ENCODE measurements at places on chromosomes 1 and 21.
A peak's percentile ranks its signal among the peaks of the same experiment; 100 is the strongest.

GRCh38 chr1:182649041-182649440 lies 35.3 kb downstream of the RGS8 start:
- DNase-seq, result no peak

GRCh38 chr1:190809312-190809711 lies 331.6 kb upstream of the BRINP3 start:
- DNase-seq, result no peak

GRCh38 chr21:42437786-42438185 lies 34.1 kb downstream of the UBASH3A start:
- no peak for DNase-seq

DNA sequence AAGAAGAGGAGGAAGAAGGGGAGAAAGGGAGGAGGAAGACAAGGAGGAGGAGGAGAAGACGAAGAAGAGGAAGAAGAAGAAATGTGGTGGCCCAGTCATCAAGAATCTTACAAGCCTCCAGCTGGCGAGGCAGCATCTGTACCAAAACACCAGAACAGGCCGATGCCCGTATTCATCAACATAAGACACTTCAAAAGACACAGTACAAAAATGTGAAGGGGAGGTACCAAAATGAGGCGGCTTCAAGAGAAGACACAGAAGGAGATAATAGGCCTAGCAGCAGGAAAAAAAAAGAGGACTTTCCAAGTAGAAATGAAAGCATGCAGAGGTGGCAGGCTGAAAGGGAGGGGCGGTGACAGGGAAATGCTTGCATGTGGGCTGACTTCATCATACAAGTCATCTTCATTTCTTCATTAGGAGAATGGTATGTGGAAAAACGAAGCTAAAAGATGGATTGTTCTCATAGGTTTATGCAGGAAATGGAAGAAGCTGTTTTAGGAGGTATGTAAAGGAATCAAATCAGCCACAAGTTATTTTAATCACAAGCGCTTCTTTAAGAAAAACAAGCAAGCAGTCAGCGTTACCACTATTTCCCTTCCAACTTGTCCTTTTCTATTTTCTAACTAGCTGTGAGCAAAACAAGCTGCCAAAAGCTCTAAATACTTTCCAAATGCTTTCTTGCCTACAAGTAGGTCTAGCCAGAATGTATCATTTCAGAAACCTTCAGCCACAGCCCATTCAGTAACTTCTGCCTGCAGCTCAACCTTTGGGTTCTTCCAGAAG lies 192.3 kb downstream of the SLC45A1 start:
- DNase-seq, result peak; percentile 49

- no peak for DNase-seq
These were observed 1.6 kb downstream of the SLC44A3 start for GRCh38 chr1:94821636-94822305.

DNA sequence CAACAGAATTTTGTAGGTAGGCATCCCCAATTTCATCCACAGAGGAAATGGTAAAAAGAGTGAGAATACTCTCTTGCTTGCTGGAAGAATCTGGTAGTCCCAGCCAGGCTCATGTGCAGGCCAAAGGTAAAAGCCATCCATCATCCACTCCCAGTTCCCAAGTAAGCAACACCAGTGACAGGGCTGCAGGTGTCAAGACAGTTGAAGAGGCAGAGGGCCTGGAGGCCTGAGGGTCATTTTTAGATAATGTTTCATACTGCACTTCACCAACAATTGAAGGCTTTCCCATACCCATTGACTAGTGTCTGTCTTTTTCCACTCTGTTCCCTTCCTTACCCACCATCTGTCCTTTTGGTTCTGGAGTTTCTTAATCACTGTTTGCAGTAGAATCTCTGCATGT lies 141.7 kb upstream of the L1TD1 start:
- DNase-seq, result no peak

GRCh38 chr21:36236052-36236730 lies 79.6 kb downstream of the DOP1B start:
- no peak for DNase-seq

DNA sequence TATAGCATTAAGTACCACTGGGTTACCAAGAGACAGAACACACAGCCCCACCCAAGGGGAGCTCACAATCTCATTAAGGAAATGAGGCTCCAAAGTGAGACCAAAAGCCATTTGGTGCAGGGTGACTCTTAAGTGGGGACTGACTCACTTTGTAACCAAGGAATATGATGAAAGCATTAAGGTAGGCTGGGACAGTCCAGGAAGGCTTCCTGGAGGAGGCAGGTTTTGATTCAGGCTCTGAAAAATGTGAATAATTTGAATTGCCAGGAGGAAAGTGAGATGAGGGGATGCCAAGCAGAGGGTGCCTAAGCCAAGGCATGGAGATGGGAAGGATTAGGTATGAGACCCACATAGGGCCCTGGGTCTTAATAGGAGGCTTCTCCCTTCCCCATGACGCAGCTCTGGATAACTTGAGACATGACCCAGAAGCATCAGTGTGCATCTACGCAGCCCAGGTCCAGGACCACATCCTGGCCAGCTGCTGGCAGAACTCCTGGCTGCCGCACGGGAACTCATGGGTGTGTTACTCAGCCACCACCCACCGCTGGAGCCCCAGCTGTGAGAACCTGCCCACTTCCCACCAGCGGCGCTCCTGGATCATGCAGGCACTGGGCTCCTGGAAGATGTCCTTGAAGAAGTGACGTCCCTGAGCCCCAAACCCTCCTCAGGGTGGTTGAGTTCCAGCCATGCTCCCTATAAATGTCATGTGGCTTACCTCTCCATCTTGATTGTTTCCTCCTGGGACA lies 5.9 kb upstream of the TTC4 start:
- DNase-seq, result no peak

GRCh38 chr1:10693497-10694273 lies 102.8 kb downstream of the CASZ1 start:
- no peak for DNase-seq

GRCh38 chr21:32131960-32132359 lies 146.9 kb downstream of the MIS18A start:
- DNase-seq, result peak; percentile 3

GRCh38 chr1:15154480-15155036 lies 1.0 kb downstream of the TMEM51 start:
- no peak for DNase-seq

DNA sequence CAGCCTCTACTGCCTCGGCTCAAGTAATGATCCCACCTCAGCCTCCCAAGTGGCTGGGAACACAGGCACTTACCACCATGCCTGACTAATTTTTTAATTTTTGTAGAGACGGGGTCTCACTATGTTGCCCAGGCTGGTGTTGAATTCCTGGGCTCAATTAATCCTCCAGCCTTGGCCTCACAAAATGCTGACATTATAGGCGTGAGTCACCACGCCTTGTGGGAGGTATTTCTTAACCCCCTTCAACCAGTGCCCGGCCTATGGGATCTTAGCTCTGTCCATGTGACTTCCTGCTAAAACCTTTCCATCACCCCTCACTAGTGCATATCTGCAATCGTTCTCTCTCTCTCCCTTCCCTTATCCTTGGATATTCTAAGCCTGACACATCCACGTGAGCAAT lies 86.4 kb downstream of the FOXD2 start:
- DNase-seq, result no peak
